ENCODE measurements at places on chromosomes 4 and X.
A peak's percentile ranks its signal among the peaks of the same experiment; 100 is the strongest.

DNA sequence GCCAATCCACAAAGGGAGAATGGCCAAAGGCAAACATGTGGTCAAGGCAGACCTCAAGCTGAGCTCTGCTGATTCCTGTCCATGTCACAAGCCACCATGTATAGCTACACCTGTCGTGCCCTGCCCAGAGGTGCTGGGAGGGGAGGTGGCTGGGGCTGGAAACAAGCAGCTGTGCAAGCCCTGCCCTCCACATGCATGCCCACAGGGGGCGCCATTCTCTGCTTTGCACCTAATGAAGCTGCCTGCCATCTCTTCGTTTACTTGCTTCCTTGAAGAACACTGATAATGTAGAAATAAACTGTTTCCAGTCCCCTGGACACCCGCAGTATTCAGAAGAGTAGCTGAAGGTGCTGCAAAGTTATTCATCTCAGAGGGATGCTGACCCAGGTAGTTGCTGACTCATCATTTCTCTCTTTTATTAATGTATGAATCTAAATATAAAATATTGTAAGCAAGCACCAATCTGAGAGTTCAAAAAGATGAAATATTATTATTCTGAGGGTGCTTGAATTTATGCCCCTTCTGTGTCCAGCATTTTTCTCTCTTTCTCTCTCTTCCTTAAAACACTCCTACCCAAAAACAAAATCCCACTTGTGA lies 278.6 kb downstream of the ADGRA3 start:
- peak; percentile 36 for DNase-seq

GRCh38 chr4:174763454-174764104 lies 65.5 kb downstream of the GLRA3 start:
- no peak for DNase-seq

DNA sequence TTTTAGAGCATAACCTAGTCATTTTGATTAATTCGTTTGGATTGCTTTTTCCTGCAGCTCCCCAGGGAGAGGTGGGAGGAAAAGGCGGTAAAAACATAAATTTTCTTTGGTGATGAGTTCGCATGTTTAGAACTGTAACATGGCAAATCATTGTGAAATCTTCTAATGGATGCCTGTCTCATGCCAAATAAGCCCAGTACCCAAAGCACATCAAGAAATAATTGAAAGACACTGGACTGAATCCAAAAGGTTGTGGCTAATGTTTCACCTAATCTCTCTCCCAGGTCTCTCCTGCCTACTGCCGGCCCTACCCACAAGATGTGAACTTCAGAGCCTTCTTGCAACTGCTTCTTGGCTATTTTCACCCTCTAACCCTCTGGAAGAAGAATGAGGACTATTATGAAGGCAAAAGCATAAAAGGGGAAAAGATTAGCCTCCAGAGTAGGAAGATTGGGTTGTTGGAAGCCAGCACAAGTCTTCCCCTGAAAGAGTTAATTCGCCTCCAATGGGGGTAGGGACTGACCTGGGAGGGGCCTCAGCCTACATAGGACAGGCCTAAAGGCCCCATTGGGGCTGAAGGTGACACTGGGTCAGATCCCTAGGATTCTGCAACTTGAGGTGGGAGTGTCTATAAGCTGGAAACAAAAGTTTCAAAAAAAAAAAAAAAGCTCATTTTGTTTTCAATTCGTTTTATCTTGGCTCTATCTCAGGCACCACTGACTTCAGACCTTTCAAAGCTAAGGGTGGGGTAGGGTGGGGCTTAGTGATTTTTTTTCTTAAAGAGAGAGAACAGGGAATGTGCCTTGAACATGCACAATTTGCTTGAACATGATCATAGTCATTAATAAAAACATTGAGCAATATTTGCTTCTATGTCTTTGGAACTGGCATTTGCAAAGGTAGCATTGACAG lies 278.6 kb upstream of the KLF3 start:
- no peak for DNase-seq

DNA sequence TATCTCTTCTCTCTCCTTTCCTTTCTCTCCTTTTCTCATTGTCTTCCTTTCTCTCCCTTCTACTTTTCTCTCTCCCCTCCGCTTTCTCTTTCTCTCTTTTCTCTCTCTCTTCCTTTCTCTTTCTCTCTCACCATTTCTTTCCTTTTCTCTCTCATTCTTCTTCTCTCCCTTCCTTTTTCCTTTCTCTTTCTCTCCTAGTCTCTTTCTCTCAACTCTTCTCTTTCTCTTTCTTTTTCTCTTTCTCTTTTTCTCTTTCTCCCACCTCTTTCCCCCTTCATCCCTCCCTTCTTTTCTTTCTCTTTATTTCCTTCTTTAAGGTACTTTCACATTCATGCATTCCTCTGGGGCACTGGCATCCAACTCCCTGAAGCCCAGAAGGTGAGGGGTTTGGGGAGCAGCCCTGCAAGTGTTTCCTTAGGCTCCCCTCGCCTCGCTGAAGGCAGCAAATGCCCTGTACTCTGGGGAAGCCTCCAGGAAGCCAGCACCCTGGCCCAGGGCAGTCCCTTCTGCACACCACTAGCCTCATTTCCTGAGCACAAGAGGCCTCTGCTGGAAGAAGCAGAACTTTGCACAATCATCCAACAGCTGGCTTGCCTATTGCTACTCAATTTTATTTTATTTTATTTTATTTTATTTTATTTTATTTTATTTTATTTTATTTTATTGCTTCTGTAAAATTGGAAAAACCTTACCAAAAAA lies 124.2 kb downstream of the NFKB1 start:
- DNase-seq = peak; percentile 85

DNA sequence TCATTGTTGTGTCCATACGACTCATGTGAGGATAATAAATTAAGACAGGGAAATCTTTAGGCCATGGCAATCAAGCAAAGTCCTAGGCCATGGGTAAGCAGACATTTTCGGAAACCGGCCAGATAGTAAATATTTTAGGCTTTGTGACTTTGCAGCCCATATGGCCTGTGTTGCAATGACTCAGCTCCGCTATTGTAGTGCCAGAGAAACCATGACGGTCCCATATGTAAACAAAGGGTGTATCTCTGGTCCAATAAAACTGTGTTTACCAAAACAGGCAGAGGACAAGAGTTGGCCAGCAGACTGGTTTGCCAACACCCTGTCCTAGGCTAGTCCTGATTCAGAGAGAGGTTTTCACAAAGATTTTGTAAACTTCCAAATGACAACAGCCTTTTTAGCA lies 5.0 kb downstream of the FAM114A1 start:
- no peak for DNase-seq

GRCh38 chr4:65791111-65791811 lies 121.0 kb upstream of the EPHA5 start:
- no peak for DNase-seq

- DNase-seq = no peak
Measured at GRCh38 chrX:19174401-19175025, 52.2 kb upstream of the ADGRG2 start.

DNA sequence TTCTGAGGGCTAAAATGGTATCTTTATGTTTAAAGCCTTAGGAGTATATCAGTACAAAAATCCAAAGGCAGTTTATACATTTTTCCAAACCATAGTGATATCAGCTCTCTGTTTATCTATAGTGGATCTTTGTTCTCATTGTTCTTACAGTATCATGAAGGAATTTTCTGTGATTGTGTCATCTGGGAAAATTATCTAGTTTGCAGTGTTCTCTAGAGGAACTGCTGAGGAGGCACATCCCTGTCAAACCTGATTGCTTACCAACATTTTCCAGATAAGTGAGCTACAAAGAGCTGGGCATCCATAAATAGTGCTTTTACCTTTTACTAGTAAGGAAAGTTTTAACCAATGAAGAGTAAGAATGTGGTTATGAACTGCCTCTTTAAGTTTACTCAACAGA lies 44.9 kb upstream of the SLC25A31 start:
- DNase-seq = no peak

DNA sequence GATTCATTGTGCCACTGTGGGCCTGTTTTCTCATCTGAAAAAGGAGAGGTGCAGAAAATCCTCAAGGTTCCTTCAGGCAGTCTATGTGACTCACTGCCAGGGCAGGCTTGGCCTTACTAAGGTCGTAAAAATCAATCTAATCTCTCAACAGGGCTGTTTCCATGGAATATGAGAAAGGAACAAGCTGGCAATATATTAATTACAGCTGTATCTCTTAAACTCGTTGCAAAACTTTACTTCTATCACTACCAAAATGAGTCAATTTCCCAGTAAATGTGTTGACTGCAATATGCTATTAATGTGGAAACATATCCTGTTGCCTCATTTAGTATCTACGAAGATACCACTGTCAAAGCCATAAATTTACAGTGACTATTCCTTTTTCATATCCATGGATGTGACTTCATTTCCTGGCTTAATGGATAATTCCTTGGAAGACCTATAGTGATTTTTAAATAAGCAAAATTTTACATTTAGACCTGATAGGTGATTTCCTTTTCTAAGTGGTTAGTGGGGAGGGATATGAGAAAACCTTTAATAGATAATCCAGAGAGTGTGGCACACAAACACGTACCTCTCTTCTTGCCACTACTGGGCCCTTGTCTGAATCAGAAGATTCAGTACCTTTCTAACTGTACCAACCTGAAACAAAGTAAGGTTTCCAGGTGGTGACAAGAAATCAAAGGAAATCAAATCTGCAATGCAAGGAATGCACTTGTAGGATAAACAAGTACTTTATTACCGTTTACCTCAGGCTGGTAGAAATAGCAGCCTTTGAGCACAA lies 127.4 kb upstream of the FTHL17 start:
- no peak for DNase-seq

DNA sequence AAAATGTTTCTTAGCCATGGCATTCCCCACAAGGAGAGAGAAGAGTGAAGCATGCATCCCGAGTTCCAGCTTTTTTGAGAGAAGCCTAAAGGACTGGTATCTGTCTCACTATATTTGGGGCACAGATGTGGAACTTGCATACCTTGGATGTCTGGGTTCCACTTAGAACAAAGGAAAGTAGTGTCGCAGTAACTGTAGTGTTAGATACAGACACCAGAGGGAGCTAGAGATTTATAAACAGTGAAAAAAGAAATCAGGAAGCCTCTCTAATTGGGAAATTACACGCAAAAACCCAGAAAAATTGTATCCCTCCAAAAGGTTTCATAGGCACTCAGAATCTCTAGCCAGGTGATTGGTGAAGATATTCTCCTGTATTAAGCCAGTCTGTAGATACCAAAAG lies 34.4 kb downstream of the AGTR2 start:
- DNase-seq = no peak

GRCh38 chrX:37986893-37987292 lies 19.5 kb upstream of the SYTL5 start:
- no peak for DNase-seq

DNA sequence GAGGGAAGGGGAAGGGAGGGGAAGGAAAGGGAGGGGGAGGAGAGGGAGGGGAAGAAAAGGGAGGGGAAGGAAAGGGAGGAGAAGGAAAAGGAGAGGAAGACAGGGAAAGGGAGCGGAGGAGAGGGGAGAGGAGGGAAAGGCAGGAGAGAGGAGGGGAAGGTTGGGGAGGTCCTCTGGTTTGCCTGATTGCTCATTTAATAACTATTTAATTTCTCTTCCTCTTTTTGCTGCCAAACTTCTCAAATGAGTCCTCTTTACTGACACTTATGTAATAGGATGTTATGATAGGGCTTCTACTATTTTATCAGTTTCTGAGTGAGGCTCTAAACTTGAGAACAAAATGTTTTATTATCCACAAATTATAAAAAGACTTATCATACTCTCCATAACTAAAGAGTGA lies 35.4 kb upstream of the PPA2 start:
- no peak for DNase-seq

DNA sequence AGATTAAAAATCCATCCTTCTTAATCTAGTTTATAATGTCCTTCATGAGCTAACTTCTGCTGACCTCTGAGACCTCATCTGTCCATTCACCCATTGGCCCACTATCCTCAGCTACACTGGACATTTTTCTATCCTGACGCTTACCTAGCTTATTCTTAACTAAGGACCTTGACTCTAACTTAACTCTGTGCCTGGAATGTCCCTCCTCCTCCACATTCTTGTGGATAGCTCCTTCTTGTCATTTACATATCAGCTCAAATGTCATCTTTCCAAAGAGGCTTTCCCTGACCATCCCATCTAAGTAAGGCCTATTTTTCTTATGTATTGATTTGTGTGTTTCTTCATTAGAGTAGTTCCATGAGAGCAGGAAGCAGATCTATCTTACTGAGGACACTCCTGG lies 54.7 kb downstream of the ATXN3L start:
- no peak for DNase-seq

- DNase-seq = no peak
Measured at GRCh38 chrX:24876530-24877287, 139.1 kb downstream of the ARX start.

DNA sequence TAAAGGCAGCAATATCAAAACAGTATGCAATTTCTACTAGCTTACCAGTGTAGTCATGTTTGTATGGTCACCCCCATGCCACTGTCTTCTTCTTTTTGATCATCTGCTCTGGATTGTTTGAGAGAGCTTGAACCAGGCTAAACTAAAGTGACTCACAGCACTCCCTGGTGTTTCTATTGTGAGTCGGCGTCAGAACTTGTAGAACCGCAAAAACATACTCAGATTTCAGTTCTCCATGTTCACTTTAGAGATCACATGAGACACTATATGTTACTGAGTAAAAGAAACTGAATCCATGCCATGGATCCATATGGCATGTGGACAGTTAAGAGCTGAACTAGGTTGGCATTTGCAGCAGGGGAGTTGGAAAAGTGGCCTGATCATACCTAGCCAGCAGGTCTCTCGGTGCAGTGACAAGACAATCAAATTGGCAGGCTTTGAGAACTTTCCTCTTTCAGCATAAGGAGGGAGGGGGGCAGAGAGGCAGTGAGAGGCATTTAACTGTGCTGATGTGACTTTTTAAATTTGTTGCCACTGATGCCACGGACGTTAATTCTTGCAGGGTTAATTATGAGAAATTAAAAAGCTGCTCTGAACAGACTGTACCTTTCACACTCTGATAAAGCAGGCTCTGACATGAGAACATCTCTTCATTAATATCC lies 88.4 kb downstream of the AFF2 start:
- no peak for DNase-seq

GRCh38 chr4:4862665-4863482 lies 3.4 kb downstream of the MSX1 start:
- DNase-seq = no peak

DNA sequence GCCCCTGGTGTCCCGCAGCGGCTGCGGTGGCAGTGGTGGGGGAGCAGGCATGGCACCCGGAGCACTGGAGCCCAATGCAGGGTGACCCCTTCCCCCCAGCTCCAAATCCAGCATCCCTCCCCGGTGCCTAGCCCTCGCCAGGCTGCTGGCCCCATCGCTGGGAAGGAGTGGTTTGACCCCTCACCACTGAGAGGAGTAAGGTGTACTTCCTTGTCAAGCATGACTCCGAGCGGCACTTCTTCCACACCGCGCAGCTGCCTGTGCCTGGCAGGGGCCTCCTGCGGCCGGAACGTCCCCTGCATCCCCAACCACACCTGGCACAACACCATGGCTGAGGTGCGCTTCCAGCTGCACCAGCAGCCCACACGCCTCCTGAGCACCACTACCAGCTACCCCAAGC lies 27.0 kb downstream of the LRPAP1 start:
- no peak for DNase-seq

All from CD4-positive, alpha-beta T cell treated with Interleukin-17A for 1 hour (primary cell).